ENCODE measurements at places on chromosomes 7 and 10. TPM values are rescaled to one million over a fixed set of nuclear protein-coding genes. Genes with fewer than 3 reads are reported as not detected.
A peak's percentile ranks its signal among the peaks of the same experiment; 100 is the strongest.

DNA sequence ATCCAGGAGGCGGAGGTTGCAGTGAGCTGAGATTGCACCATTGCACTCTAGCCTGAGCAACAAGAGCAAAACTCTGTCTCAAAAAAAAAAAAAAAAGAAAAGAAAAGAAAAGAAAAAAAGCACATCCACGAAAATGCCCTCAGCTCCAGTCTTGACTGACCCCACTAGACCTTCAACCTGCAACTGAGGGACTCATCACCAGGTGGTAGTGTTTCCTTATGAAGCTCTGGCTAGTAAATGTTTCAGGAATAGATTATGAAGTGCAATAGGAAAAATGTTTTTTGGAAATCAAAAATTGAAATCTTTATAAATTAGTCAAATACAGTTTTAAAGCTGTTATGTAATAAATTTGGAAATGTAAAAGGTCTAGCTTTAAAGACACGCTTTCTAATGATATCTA is 22.4 kb downstream of the TLL2 start:
- DNase-seq = no peak

Gene ENKUR
- not detected for total RNA-seq

DNA sequence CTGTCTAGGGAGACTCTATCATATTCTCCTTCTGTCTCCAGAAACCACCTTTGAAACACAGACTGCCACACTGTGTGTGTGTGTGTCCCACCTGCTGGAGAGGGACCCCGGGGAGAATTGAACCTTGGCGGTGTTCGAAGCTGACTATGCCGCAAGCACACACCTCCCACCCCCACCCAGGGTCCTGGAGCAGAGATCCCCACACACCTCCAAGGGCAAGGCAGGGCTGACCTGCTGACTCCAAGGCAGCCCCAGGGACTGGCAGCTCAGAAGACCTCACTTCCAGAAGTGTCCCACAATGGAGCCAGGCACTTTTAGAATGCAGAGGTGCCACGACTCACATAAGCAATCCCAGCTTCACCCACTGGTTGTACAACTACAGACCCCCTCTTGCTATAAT is 13.1 kb downstream of the DRGX start:
- DNase-seq = no peak

Gene TAS2R41
- not detected for total RNA-seq

DNA sequence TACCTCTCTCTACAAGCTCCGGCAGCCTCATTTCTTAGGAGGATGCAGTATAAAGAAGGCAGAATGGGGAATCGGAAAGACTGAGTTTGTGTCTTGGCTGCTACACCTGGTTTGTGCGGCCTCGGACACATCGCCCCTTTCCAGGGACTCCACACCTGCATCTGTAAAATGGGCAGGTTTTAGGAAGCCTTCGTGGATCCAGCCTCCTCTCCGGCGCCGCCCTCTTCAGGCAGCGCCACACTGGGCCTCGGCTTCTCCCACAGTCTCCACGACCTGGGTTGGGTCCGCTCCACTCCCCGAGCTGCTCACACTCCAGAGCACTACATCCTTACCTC is 341 bp downstream of the GOT1 start:
- peak; percentile 27 for DNase-seq

Gene TET1
- 3.1 TPM for total RNA-seq

GRCh38 chr7:19930851-19931250 is 157.4 kb upstream of the TMEM196 start:
- DNase-seq = no peak

Gene SORCS1
- 0.09 TPM for total RNA-seq

Data from omental fat pad (tissue), 4 donors.